ENCODE measurements at places on chromosomes 7 and 10. TPM values are rescaled to one million over a fixed set of nuclear protein-coding genes. Genes with fewer than 3 reads are reported as not detected.
A peak's percentile ranks its signal among the peaks of the same experiment; 100 is the strongest.

The SPDYE6 gene
- not detected for total RNA-seq

The PFKFB3 gene
- total RNA-seq = 10.2 TPM

The LRIT2 gene
- total RNA-seq = not detected

The ELFN1 gene
- 0.11 TPM for total RNA-seq

The DNA2 gene
- 7.4 TPM for total RNA-seq

GRCh38 chr10:115030483-115031200 lies 62.5 kb upstream of the ATRNL1 start:
- H3K4me3 ChIP-seq = no peak overlapping the region
- no peaks in the 10 kb centered on the region for H3K27me3 ChIP-seq
- no peak overlapping the region for H3K27ac ChIP-seq

DNA sequence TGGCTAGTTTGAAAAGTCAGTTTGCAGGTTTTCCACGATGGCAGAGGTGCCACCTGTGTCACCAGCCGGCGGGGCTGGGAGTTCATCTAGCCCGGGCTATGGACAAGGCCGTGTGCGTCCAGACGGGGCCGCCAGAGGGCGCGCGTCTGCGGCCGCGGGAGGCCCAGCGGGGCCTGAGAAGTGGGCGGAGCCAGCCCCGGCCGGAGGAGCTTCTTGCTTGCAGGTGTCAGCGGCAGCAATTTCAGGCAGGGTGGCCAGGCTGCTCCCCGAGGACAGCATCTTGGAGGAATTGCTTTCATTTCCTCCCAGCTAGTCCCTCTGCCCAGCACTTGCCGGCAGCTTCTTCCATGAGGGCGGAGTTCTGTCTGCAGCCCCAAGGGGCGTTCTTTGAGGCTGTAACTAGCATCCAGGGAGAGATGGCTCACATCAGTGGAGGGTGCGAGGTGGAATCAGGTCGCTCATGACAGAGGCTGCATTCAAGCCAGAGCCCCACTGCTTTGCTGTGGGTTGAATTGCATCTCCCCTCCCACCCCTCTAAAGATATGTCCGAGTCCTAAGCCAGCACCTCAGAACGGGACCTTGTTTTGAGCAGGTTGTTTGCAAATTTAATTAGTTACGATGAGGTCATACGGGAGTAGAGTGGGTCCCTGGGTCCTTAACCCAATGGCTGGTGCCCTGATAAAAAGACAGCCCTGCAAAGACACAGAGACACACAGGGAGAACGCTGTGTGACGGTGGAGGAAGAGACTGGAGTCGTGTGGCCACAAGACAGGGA lies 85.9 kb upstream of the MKI67 start:
- no peaks in the 10 kb centered on the region for H3K36me3 ChIP-seq
- H3K27me3 ChIP-seq = no peaks in the 10 kb centered on the region
- H3K4me1 ChIP-seq = peaks cover 6% of the 10 kb centered on the region
- no peak overlapping the region for H3K27ac ChIP-seq
- peak; percentile 91 for DNase-seq

DNA sequence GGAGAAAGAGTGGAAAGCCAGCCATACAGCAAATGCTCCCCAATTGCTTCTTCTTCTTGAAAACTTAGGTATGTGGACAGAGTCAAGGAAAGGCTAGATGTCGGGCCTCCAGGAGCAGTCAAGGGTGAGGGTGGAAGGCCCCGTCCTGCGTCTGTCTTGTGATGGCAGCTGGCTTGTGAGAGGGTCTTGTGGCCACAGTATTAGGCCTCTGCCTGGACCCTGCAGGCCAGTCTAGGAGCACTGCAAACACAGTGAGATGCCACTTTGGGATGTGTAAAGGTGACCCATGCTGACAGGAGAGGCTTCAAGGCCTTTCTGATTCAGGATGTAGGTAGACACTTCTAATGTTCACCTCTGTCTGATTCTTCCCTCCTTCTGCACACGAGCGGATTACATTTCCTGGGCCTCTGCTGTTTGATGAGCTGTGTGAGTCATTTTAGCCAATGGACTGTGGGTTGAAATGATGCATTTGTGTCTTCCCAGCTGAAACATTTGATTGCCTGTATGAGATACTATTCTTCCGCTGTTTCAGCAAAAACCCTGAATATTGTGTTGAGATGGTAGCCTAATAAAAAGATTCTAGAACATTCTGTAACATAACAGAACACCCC lies 135.4 kb downstream of the EMX2 start:
- no peak for DNase-seq
- no peaks in the 10 kb centered on the region for H3K27me3 ChIP-seq
- H3K4me3 ChIP-seq = no peak overlapping the region
- H3K27ac ChIP-seq = no peak overlapping the region
- H3K4me1 ChIP-seq = no peaks in the 10 kb centered on the region

DNA sequence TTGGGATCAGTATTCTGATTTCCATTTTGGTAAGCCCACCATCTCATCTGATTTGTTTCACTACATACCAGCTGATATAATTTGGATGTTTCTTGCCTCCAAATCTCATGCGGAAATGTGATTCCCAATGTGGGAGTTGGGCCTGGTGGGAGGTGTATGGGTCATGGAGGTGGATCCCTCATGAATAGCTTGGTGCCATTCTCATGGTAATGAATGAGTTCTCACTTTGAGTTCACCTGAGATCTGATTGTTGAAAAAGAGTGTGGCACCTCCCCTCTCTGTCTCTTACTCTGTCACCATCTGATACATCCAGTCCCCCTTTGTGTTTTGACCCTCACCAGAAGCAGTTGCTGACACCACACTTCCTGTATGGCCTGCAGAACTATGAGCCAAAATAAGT lies 347.3 kb downstream of the ARL4A start:
- no peaks in the 10 kb centered on the region for H3K27me3 ChIP-seq
- H3K27ac ChIP-seq = no peak overlapping the region
